ENCODE measurements at places on chromosomes 11 and 22. TPM values are rescaled to one million over a fixed set of nuclear protein-coding genes. Genes with fewer than 3 reads are reported as not detected.

Gene LRRC4C
- not detected for total RNA-seq

Gene MS4A6E
- not detected for total RNA-seq

Gene MUC6
- not detected for total RNA-seq

Gene GLYATL2
- total RNA-seq = not detected

Gene CASP12
- not detected for total RNA-seq

Gene OLFML1
- not detected for total RNA-seq

Gene SLC1A2
- not detected for total RNA-seq

Gene SULT4A1
- 0.07 TPM for total RNA-seq

Gene RNF214
- 24.6 TPM for total RNA-seq

Gene AGBL2
- 5.6 TPM for total RNA-seq

Gene ADAMTS15
- total RNA-seq = not detected

Gene PRG2
- 0.98 TPM for total RNA-seq

Gene FERMT3
- total RNA-seq = 182 TPM

Gene ANKK1
- 0.07 TPM for total RNA-seq

Gene ZNF70
- 1.6 TPM for total RNA-seq

Gene PITPNM1
- 100 TPM for total RNA-seq

Gene OR8K3
- not detected for total RNA-seq

Gene PATE4
- total RNA-seq = not detected
